ENCODE measurements at places on chromosomes 6 and 20.

- no peak for DNase-seq
These were observed 1.4 kb downstream of the TFAP2D start for GRCh38 chr6:50714487-50715379.

DNA sequence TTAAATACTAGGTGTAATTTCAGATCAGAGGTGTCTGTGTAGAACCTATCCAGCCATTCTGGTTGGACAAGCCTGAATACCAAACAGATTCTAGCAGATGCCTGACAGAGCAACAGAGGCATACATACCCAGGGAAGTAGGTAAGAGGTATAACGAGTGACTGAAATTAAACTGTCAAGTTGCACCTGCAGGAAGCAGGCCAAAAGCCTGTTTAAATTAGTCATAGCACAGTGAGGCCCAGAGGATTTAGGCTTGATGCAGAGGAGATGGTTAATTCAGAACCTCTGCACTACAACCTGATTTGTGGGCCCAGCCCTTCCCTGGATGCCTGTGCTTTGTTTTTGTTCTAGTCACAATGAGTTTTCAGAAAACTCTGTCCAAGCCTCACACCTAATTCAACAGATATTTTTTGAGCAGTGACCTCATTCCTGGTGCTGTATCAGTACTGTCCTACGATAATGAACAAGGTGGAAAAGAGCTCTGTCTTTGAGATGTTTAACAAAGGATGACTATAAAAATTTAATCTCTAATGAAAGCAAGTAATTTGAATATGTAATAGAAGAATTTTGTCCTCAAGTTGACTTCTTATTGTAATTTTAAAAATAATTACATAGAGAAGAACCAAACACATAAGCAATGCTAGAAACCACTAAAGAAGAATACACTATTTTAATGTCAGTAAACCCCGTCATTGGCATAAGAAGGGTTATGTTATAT is 31.7 kb downstream of the C6orf58 start:
- no peak for DNase-seq

- no peak for DNase-seq
These were observed 58.1 kb upstream of the REV3L start for GRCh38 chr6:111541026-111541681.

- DNase-seq: peak; percentile 71
These were observed at the start of gene MAFB for GRCh38 chr20:40689100-40689942. Gene MAFB (minus strand): TSS chr20:40689236. CDS start chr20:40688850, 386 bp downstream.
